ENCODE measurements at places on chromosomes 4 and X.
A peak's percentile ranks its signal among the peaks of the same experiment; 100 is the strongest.

DNA sequence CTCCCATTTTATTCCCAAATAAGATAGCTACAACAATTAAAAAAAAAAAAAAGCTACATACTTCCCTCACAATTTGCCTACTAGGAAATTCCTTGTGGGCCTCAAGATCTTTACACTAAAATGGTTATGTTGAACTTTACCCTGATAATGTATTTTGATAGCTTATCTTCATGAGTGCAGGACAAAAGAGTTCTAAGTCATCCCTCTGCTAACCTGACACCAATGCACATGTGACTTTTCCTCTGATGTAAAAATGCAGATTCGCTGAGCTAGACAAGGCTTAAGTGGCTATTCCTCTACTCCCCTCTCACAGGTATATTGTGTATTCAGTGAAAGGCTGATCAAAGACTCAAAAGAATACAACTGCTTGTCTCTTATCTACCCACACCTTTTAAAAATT lies 22.5 kb downstream of the ELF2 start:
- H3K27me3 ChIP-seq = no peaks in the 10 kb centered on the region
- H3K36me3 ChIP-seq = no peaks in the 10 kb centered on the region
- DNase-seq = peak; percentile 44

- no peaks in the 10 kb centered on the region for H3K27me3 ChIP-seq
- H3K36me3 ChIP-seq = no peaks in the 10 kb centered on the region
- no peaks in the 10 kb centered on the region for H3K4me1 ChIP-seq
- DNase-seq = no peak
Observed at GRCh38 chrX:20352935-20353336, 86.2 kb upstream of the RPS6KA3 start.

- no peak for DNase-seq
- no peak overlapping the region for H3K27ac ChIP-seq
- H3K4me3 ChIP-seq = no peak overlapping the region
- H3K36me3 ChIP-seq = no peaks in the 10 kb centered on the region
- H3K4me1 ChIP-seq = no peaks in the 10 kb centered on the region
Observed at GRCh38 chr4:21203416-21203815, 503.2 kb downstream of the PACRGL start.

DNA sequence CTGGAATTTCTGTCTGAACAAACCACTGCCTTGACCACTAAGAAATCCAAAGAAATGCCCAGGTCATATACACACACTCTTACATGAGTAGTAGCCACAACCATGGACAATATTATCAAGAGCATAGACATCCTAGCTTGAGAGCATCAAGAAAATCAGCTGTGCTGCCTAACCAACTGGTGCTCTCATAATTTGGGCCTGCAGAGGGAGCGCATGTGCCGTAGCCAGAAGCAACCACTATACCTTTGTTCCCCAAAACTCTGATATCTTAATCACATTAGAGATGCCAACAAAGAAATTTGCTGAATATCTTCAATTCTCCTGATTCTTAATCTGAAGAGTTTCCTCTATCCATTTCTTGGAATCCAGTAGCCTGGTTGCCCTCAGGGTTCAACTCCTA lies 163.6 kb downstream of the ZNF674 start:
- H3K4me1 ChIP-seq = no peaks in the 10 kb centered on the region
- DNase-seq = peak; percentile 40
- H3K36me3 ChIP-seq = peaks cover 3% of the 10 kb centered on the region
- no peak overlapping the region for H3K27ac ChIP-seq

DNA sequence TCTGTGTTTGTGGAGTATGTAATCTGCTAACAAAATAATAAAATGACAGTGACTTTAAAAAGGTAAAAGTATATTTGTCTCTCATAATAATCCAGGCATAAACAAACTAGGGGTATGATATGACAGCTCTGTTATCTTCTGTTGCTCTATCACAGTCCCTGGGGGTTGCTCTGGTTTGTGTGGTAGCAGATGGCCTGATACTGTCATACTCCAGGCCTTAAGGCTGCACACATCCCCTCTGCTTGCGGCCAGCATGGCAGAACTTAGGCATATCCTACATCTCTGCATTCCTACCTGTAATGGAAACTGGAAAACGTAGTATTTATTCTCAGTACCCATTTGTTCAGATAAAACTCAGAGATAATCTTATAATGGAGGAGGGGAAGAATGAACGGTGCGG lies 117.9 kb upstream of the HAND2 start:
- no peak overlapping the region for H3K27ac ChIP-seq
- no peak for DNase-seq
- H3K4me3 ChIP-seq = no peak overlapping the region
- H3K4me1 ChIP-seq = no peaks in the 10 kb centered on the region

- no peak overlapping the region for H3K27ac ChIP-seq
- H3K4me3 ChIP-seq = no peak overlapping the region
- DNase-seq = no peak
- no peaks in the 10 kb centered on the region for H3K4me1 ChIP-seq
- H3K36me3 ChIP-seq = no peaks in the 10 kb centered on the region
Observed at GRCh38 chr4:62543002-62543401, 1342.9 kb downstream of the ADGRL3 start.

GRCh38 chrX:73213734-73214425 lies 771 bp downstream of the NAP1L2 start:
- no peak for DNase-seq
- no peaks in the 10 kb centered on the region for H3K4me1 ChIP-seq
- H3K36me3 ChIP-seq = no peaks in the 10 kb centered on the region
- no peak overlapping the region for H3K27ac ChIP-seq
- no peaks in the 10 kb centered on the region for H3K27me3 ChIP-seq

GRCh38 chr4:84973856-84974255 lies 7.4 kb upstream of the WDFY3 start:
- H3K27me3 ChIP-seq = no peaks in the 10 kb centered on the region
- no peak for DNase-seq
- no peak overlapping the region for H3K27ac ChIP-seq
- H3K4me3 ChIP-seq = no peak overlapping the region

GRCh38 chrX:118315529-118315928 lies 30.4 kb upstream of the WDR44 start:
- no peaks in the 10 kb centered on the region for H3K27me3 ChIP-seq
- DNase-seq = no peak
- H3K27ac ChIP-seq = no peak overlapping the region

DNA sequence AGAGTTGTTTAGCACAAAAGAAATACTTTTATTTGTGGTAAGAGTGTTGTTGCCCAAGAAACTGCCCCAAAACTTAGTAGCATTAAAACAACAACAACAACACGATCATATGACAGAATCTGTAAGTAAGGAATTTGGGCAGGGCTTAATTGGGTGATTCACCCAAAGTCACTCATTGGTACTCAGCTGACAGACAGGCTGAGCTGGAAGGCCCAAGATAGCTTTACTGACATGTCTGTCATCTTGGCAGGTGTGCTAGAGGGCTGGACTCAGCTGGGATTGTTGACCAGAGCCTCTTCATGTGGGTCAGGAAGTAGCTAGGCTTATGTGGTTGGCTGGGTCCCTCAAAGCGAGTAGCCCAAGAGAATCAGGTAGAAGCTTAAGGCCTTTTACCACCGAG lies 52.3 kb downstream of the KIAA0232 start:
- H3K27ac ChIP-seq = no peak overlapping the region
- no peaks in the 10 kb centered on the region for H3K27me3 ChIP-seq
- H3K36me3 ChIP-seq = peaks cover 39% of the 10 kb centered on the region
- no peaks in the 10 kb centered on the region for H3K4me1 ChIP-seq
- H3K4me3 ChIP-seq = no peak overlapping the region
- no peak for DNase-seq

DNA sequence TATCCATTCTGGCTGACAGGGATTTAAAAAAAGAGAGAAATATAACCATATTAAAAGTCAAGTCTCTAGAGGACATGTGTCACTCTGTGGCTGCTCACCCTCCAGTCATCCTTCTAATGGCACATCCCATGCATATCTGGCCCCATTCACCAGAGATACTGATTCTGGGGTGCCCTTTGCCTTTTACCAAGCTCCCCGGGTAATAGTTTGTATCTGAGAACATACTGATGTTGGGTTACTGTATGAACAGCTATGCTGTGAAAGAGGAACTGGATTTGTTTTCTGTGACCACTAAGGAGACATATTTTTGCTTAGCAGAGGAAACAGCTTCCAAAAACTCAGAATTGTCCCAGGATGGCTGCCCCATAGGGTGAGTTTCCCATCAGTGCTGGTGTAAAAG lies 56.0 kb downstream of the SAT1 start:
- no peak overlapping the region for H3K27ac ChIP-seq
- no peaks in the 10 kb centered on the region for H3K36me3 ChIP-seq
- no peaks in the 10 kb centered on the region for H3K4me1 ChIP-seq
- DNase-seq = no peak

DNA sequence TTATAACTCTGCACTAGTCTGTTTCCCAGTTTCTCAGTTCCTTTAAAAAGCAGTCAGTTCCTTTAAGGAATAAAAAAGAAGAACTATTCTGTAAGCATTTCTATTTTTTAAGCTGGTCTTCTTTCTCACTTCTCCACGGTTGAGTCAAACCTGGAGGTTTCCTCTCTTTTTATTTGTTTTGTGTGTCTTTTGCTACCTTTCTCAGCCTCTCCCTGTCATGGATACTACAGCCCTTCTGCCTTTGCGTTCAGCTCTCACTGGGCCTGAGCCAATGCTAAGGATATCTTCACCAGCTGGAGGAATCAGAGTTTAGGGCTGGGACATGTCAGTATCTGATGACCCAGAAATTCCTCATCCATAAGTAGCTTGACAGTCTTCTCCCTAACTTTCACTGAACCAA lies 49.7 kb upstream of the PRKX start:
- no peak for DNase-seq
- H3K4me3 ChIP-seq = no peak overlapping the region
- no peaks in the 10 kb centered on the region for H3K4me1 ChIP-seq
- H3K27ac ChIP-seq = no peak overlapping the region
- no peaks in the 10 kb centered on the region for H3K36me3 ChIP-seq
- no peaks in the 10 kb centered on the region for H3K27me3 ChIP-seq

- DNase-seq = no peak
- H3K4me3 ChIP-seq = no peak overlapping the region
- no peaks in the 10 kb centered on the region for H3K4me1 ChIP-seq
- no peaks in the 10 kb centered on the region for H3K27me3 ChIP-seq
Observed at GRCh38 chr4:172736046-172736445, 432.6 kb upstream of the GALNT7 start.

DNA sequence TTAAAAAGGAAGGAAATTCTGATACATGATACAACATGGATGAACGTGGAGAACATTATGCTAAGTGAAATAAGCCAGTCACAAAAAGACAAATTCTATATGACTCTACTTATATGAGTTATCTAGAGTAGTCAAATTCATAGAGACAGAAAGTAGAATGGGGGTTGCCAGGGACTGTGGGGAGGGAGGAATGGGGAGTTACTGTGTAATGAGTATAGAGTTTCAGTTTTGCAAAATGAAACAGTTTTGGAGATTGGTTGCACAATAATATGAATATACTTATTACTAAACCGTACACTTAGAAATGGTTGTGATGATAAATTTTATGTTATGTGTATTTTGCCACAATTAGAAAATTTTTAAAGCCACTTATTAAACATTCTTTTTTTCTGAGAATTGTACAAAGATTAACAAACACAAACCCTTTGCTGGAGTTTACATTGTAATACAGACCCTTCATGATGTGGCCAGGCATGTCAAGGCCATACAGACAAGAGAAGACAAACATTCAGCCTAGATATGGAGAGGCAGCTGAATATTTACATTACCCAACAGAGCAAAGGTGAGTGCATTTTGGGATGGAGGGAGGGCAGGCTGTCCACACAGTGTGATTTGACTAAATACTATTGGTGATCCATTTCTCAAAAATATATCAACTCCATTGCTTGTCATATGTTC lies 21.2 kb upstream of the GPC3 start:
- no peaks in the 10 kb centered on the region for H3K36me3 ChIP-seq
- no peaks in the 10 kb centered on the region for H3K4me1 ChIP-seq
- no peak for DNase-seq
- no peak overlapping the region for H3K4me3 ChIP-seq

Measured in H9 (cell line).